ENCODE measurements at places on chromosomes 4 and X.

- DNase-seq: no peak
Observed at GRCh38 chrX:100296183-100296753, 113.8 kb downstream of the PCDH19 start.

DNA sequence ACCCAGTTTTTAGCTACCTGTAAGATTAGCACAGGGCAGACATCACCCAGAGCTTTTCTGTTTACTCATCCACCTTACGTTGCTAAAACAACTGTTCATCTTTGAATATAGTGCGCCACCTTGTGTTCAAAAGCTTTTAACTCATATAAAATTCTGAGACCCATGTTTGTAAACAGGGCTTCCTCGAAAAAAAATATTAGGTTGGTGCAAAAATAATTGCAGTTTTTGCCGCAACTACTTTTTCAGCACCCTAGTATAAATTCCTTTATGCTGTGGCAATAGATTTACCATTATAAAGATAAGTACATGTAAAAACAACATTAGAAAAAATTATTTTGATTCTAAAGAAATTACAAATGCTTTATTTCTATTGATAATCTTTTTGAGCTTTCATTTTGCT lies 147.9 kb downstream of the LRBA start:
- DNase-seq: peak; percentile 29

GRCh38 chr4:183374950-183375555 lies 52.8 kb upstream of the CLDN24 start:
- DNase-seq: no peak

- DNase-seq: no peak
Observed at GRCh38 chr4:8255698-8256441, 13.7 kb upstream of the HTRA3 start.

GRCh38 chr4:7104366-7105031 lies 36.6 kb upstream of the GRPEL1 start:
- no peak for DNase-seq

DNA sequence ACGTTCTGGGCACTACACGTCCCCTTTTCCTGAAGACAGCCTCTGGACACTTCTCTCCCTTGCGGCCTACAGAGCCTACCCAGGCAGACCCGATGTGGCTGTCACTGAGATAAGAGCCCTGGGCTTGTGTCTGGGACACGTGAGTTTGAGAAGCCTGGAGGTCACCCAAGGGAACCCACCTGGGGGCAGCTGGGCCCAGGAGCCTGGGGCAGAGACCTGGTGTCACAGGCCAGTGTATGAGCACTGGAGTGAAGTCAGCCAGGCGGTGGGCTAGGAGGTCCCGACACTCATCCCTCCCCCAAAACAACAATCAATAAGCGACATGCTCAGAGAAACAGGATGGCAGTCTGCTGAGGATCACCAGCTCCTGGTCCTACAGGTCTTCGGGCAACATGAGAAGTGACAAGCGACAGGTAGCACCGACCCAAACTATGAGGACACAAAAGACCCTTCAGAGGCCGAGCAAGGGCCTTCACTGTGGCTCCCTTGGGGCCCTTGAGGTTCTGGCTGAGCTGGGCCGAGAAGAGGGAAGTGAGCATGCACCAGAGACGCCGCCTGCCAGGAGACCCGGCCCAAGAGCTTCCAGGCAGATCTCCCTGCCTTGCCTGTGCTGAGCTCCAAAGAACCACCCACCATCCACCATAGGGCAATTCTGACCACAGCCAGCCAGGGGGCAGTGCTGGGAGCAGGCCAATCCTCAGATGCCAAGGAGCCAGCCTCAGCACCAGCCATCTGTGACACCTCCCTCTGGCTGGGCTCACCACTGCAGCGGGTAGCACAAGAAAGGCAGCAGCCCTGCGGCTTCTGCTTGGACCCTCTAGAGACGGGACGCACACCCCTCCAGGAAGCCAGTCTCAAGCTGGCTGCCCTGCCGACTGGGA lies 11.0 kb upstream of the DUSP9 start:
- no peak for DNase-seq

DNA sequence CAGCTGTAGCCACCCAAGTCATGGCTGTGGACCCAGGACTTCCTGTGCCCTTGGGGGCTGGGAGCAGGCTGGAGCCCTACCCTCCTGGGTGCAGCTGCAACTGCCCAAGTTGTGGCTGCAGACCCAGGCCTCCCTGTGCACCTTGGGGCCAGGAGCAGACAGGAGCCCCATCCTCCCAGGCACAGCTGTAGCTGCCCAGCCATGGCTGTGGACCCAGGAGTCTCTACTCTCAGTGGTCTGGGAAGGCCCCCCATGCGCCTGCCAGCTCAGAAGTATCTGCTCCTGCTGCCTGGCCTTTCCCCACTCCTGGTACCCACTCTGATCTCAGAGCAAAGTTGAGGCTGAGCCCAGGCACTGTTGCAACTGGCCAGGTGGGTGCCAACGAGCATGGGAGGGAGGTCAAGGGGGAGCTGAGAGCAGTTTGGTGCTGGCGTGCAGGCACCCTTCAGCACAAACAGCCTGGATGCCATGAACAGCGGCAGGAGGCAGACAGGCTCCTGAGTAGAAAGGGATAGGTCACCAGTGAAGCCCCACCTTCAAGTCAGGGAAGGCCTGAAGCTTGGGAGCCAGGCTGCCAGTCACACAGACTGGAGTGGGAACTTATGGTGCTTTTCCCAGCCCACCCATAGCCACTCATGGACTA lies 21.5 kb downstream of the PRRG1 start:
- DNase-seq: no peak

- DNase-seq: no peak
Observed at GRCh38 chrX:47160781-47161180, 15.8 kb downstream of the RBM10 start.

- no peak for DNase-seq
Observed at GRCh38 chrX:29826742-29827141, 388.6 kb upstream of the MAGEB2 start.

GRCh38 chrX:131779741-131780140 lies 235.9 kb downstream of the OR13H1 start:
- no peak for DNase-seq

DNA sequence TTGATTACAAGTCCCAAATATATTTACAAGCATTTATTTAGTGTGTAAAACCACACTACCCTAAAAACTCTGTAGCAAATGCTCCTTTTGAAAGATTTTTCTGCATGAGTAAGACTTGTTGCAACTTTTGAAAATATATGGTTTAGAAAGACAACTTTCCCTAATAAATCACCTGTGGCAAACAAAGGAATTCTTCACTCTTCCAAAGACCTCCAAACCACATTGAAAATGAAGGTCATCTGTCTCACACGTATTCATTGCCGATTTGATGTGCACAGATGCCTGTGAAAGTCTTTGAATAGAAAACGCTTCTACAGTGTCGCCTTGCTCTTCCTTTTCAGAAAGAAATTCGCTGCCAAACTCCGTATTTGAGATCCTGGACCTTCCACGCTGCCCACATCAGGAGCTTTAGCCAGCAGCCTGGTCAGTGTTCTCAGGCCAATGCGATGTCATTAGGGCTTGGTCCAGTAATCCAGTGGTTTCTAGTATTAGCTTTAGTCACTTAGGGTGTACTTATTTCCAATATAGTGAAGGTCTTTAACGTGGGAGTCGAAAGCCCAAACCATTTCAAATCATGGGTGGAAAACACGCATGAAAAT lies 22.2 kb downstream of the SPINK2 start:
- no peak for DNase-seq

- DNase-seq: peak; percentile 51
Observed at GRCh38 chr4:53943345-53944085, 120.9 kb downstream of the CHIC2 start.

DNA sequence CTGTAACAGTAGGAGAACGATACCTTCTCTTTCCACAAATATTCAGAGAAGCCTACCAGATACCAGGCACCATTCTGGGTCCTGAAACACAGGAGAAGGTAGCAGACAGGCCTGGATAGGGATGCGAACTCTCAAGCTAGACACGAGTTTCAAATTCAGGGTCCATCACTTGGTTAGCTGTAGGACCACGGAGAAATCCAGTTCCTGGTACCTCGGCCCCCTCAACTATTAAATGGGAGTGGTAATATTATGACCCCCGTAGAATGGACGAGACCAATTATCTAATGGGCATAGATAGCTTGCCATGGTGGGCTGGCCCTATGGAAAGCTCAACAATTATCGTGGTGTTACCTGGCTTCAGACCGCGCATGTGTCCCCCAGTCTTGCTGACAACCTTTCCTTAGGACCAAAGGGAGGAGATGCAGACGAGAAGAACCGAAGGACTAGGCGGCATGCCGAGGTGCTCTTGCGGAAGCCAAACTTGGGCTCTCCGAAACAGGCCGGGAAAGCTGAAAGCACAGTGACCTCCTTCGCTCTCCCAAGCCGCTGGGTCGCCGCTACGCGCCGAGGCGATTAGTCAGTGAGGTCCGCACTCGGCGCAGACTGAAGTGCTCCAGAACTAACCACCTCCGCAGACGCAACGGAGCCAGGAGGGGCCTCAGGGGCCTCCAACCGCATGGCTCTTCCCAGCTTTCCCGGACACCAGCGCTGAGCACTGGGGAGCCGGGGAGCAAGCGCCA lies 19.6 kb downstream of the NKX3-2 start:
- DNase-seq: no peak

DNA sequence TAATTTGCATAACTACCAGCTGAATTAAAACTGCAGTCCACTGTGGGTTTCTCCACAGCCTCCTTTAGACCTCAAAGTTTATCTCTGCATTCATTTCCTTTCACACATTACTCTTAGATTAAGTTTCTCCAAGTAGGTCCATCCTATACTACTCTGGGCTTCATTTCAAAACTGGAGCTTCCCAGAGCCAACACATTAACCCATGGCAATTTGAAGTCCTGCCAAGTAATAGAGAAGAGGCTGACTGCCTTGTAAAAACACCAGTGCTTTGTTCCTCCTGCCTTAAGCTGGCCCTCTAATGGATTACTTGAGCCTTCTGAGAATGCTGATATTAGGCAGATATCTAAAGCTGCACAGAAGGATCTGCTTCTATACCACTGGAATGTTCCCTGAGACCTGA lies 997.2 kb upstream of the SLIT2 start:
- DNase-seq: no peak

- no peak for DNase-seq
Observed at GRCh38 chrX:69062493-69062892, 102.8 kb downstream of the PJA1 start.

DNA sequence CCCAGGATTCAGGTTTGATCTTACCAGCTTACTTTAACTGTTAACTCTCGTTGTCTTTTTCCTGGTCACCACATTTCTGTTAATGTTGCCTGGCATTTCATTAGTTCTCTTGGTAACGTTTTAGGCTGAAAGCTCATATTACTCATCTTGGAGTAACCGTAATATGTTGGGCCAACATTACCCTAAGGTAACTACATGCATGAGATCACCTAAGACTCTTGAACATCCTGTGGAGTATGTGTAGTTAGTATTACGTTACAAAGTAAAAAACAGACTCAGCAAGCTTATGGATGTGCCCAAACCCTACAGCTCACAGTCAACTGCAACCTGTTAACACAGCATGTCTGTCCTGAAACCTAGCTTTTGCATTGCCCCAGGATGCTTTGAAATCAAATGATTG lies 203.3 kb upstream of the HS3ST1 start:
- DNase-seq: no peak

DNA sequence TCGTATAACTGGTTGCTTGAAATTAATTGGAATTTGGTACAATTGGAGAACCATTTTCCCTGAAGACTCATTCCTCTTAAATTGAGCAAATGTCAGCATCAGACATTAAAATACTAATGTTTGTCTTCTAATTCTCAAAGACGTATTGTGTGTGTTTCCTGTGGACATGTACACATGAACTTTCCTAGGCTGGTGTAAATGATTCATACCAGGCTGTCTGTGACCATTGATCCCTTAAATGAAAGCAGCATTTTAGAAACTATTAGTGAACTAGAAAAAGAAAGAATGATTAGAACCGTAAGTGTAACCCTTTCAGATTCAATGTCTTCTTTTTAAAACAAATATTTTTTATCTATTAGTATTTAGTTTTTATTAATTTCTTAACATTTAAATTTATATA lies 332.9 kb downstream of the PPP3CA start:
- no peak for DNase-seq

GRCh38 chr4:130814896-130815295 lies 1718.9 kb downstream of the C4orf33 start:
- DNase-seq: no peak

- no peak for DNase-seq
Observed at GRCh38 chr4:162952232-162952631, 214.5 kb downstream of the NAF1 start.

GRCh38 chr4:185265942-185266341 lies 56.5 kb downstream of the SNX25 start:
- no peak for DNase-seq

DNA sequence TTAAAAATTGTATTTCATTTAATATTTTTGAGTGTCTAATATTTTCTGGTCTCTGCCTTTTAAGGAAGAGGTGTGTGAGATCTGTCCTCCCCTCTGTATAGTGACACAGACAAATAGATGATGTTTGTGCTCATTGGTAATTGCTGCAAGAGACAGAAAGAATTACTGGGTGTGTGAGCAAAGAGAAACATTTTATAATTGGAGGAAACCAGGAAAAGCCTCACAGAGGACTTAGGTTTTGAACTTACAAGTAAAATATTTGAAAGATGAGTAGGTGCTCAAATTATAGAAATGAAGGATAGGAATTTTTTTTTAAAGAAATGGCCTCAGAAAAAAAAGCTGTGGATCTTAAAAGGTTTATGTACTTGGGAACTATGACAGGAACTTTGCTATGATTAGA lies 149.8 kb downstream of the SPCS3 start:
- DNase-seq: no peak

DNA sequence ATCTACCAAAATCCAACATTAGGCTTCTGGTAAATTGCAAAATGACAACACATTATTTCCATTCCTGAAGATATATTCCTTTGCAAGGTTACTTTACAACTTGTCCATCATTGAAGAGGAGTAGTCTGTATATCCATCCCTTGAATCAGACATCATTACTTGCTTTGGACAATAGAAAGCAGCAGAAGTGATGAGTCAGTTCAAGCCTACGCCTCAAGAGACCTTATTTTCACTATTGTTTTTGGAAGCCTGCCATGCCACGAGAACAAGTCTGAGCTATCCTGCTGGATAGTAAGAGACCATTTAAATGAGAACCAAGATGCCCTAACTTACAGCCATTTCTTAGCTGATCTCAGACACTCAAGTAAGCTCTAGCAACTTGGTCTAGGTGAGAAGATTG lies 246.0 kb upstream of the HHIP start:
- DNase-seq: no peak

GRCh38 chr4:169154121-169154520 lies 116.6 kb downstream of the SH3RF1 start:
- no peak for DNase-seq

GRCh38 chr4:89537281-89537680 lies 229.7 kb upstream of the GPRIN3 start:
- DNase-seq: no peak

- no peak for DNase-seq
Observed at GRCh38 chr4:124266721-124267120, 445.8 kb downstream of the ANKRD50 start.

DNA sequence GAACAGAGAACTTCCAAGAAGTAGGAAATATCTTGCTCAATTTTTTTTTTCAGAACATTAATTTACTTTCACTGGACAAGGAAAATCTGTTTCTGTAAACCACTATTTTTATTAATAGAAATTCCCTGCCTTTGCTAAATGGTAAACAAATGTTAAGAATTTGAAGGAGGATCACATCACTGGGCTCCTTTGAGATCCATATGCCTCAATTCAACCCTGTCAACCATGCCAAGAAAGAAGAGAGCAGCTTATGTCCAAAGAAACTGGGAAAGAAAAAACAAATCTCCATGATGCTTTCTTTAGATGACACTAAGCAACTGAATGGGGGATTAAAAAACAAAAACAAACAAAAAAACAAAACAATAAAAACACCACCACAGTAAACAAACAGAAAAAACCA lies 47.7 kb downstream of the LNX1 start:
- no peak for DNase-seq

GRCh38 chr4:4860600-4861389 lies 1.3 kb downstream of the MSX1 start:
- no peak for DNase-seq
